ENCODE measurements at places on chromosomes 5 and 9. TPM values are rescaled to one million over a fixed set of nuclear protein-coding genes. Genes with fewer than 3 reads are reported as not detected.
A peak's percentile ranks its signal among the peaks of the same experiment; 100 is the strongest.

Gene ADAMTS2
- not detected for total RNA-seq

- H3K27me3 ChIP-seq: no peaks in the 10 kb centered on the region
- H3K27ac ChIP-seq: no peak overlapping the region
- H3K4me1 ChIP-seq: no peaks in the 10 kb centered on the region
- no peaks in the 10 kb centered on the region for H3K36me3 ChIP-seq
- H3K4me3 ChIP-seq: no peak overlapping the region
Observed at GRCh38 chr9:10071579-10071978, 541.2 kb downstream of the PTPRD start.

Gene TAF11L10
- total RNA-seq: not detected

DNA sequence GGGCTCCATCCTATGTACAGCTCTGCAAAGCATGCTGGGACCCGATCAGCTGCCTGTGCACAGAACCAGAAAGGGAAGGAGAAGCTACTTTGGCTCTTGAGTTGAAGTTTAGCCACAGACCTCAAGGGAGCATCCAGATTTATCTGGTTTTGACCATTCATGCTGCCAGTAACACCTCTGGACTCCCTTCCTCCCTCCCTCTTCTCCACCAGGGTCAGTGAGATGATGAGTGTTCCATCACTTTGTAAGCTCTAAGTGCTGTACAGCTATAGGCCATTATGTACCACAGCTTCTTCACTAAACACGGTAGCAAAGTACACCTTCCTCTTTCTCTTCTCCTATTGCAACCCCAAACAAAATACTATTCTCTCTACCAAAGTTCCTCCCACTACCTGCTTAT is 77.9 kb downstream of the GLIS3 start:
- peaks cover 54% of the 10 kb centered on the region for H3K4me1 ChIP-seq
- H3K27me3 ChIP-seq: no peaks in the 10 kb centered on the region
- DNase-seq: no peak
- H3K4me3 ChIP-seq: no peak overlapping the region
- H3K27ac ChIP-seq: peak overlapping the region; percentile 44

- no peak overlapping the region for H3K27ac ChIP-seq
- DNase-seq: peak; percentile 60
- H3K4me3 ChIP-seq: no peak overlapping the region
- no peaks in the 10 kb centered on the region for H3K27me3 ChIP-seq
- H3K36me3 ChIP-seq: no peaks in the 10 kb centered on the region
- peaks cover 42% of the 10 kb centered on the region for H3K4me1 ChIP-seq
Observed at GRCh38 chr9:112558476-112558875, 71.8 kb downstream of the KIAA1958 start.

- DNase-seq: peak; percentile 79
- no peak overlapping the region for H3K4me3 ChIP-seq
- no peaks in the 10 kb centered on the region for H3K4me1 ChIP-seq
- H3K27me3 ChIP-seq: no peaks in the 10 kb centered on the region
Observed at GRCh38 chr5:146426853-146427618, 20.1 kb upstream of the TCERG1 start.

GRCh38 chr9:111661150-111661801 is at the start of gene GNG10:
Gene GNG10, plus strand, starts transcription at chr9:111661605. Its CDS starts 30 bp downstream, at chr9:111661635.
- peak within 1 kb of the TSS; percentile 83 for H3K4me3 ChIP-seq
- H3K27ac ChIP-seq: no peak within 1 kb of the TSS
- no peaks in the 10 kb centered on the region for H3K27me3 ChIP-seq
- peak; percentile 53 for DNase-seq

Gene SHOC1
- not detected for total RNA-seq

DNA sequence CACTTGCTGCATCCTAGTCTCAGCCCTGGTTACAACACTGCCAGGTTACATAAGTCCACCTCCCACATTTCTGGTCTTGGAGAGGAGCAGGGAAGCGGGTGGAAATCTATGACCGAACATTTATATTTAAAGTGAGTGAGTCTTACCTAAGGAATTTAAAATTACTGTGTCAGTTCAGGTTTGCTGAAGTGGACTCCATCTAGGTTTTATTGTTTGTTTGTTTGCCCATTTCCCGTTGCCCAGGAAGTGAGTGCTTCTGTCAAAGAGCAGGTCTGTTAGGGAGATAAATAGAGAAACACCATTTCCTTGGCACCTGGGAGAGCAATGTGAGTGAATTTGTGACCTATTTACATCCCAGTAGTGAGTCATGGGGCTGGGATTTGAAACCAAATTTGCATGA is 179.5 kb downstream of the KIF4B start:
- no peaks in the 10 kb centered on the region for H3K27me3 ChIP-seq
- DNase-seq: peak; percentile 2
- no peaks in the 10 kb centered on the region for H3K4me1 ChIP-seq
- H3K4me3 ChIP-seq: no peak overlapping the region
- H3K27ac ChIP-seq: no peak overlapping the region

DNA sequence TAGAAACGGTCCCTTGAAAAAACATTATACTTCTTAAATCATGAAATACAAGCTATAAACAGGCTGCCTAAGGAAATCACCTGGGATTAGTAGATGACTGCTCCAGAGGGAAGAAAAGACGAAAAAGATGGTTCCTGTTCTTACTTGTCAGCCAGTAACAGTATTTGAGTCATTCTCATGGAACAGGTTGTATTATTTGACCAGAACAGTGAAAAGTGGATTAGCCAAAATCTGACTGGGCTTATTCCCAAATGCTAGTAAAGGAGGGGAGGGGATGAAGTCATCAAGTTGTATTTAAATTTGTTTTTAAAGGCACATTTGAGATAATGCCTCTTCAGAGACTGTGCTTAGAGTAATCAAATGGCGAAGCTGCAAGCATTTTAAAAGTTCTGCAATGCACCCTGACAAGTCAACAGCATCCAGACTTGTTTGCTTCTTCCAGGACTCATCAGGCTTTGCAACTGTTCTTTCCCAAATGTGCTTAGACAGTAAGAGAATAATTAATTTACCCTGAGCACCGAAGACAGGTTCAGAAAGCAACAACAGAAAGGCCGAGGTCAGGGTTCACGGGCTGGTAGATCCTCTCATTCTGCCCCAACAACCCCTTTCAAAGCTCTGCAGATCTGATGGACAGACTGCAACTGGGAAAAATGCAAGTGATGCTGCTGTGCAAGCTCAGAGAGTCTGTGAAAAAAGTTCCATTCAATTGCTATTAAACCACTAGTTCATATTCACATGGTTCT is 800.6 kb downstream of the KCTD16 start:
- no peaks in the 10 kb centered on the region for H3K36me3 ChIP-seq
- no peak for DNase-seq
- H3K27me3 ChIP-seq: no peaks in the 10 kb centered on the region

Gene PCDHB3
- total RNA-seq: 0.58 TPM

Gene FOXD1
- 10.3 TPM for total RNA-seq

GRCh38 chr5:138606378-138607064 is 31.3 kb upstream of the HSPA9 start:
- peaks cover 13% of the 10 kb centered on the region for H3K4me1 ChIP-seq
- DNase-seq: no peak
- H3K27me3 ChIP-seq: no peaks in the 10 kb centered on the region
- no peak overlapping the region for H3K4me3 ChIP-seq

DNA sequence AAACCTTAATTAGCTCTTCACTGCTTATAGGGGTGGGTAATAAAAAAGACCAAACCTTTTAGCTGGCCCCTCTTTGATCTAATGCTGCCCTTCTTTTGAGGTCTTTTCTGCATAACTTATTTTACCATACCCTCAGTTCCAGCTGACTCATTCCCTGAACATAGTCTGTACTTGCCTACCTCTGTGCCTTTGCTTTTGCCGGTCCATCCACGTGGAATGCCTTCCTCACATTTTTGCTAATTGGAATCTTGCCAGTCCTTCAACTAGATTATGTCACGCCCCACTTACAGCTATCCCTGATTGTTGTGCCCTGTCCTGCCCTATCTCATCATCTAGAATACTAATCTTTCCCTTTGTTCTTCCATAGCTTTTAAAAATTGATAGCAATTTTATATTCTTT is 44.2 kb downstream of the FAF2 start:
- no peak overlapping the region for H3K4me3 ChIP-seq
- peak; percentile 24 for DNase-seq
- peaks cover 57% of the 10 kb centered on the region for H3K36me3 ChIP-seq
- H3K27me3 ChIP-seq: no peaks in the 10 kb centered on the region

Gene SV2C
- total RNA-seq: not detected

Gene SOX30
- not detected for total RNA-seq

- peaks cover 13% of the 10 kb centered on the region for H3K4me1 ChIP-seq
- no peak overlapping the region for H3K27ac ChIP-seq
Observed at GRCh38 chr5:34957857-34958690, 28.7 kb downstream of the DNAJC21 start.

Gene SLC36A2
- not detected for total RNA-seq

DNA sequence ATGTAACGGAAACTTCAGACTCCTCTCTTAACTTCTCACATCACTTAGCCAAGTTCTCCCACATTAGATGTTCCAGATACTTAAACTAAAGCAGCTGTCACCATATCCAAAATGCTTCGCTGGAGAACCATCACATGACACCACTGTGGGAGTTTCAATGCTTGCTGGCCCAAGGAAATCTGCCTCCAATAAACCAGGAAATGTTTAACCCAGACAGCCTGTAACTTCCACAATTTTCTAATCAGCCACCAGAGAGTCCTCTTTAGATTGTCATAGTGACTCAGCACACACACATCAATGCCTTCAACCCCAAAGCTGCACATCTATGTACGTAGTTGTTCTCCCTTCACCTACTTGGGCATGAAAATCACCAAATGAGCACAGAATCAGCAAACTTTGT is 118.7 kb downstream of the LPAR1 start:
- DNase-seq: peak; percentile 87
- H3K27ac ChIP-seq: peak overlapping the region; percentile 97
- no peaks in the 10 kb centered on the region for H3K27me3 ChIP-seq
- H3K4me3 ChIP-seq: no peak overlapping the region
- H3K4me1 ChIP-seq: peaks cover 87% of the 10 kb centered on the region
- peaks cover 29% of the 10 kb centered on the region for H3K36me3 ChIP-seq

Gene SPTAN1
- total RNA-seq: 251 TPM

Gene PRR16
- 2.4 TPM for total RNA-seq

GRCh38 chr9:89481538-89481915 is 16.4 kb downstream of the SEMA4D start:
- no peaks in the 10 kb centered on the region for H3K27me3 ChIP-seq
- H3K4me1 ChIP-seq: peaks cover 19% of the 10 kb centered on the region
- no peak overlapping the region for H3K4me3 ChIP-seq
- no peaks in the 10 kb centered on the region for H3K36me3 ChIP-seq
- no peak overlapping the region for H3K27ac ChIP-seq
- DNase-seq: no peak

- no peak overlapping the region for H3K4me3 ChIP-seq
- peak; percentile 80 for DNase-seq
- no peaks in the 10 kb centered on the region for H3K27me3 ChIP-seq
Observed at GRCh38 chr5:71932655-71933338, 174.5 kb upstream of the MAP1B start.

Gene PPP2R2B
- total RNA-seq: 2.4 TPM

Gene OBP2A
- not detected for total RNA-seq

DNA sequence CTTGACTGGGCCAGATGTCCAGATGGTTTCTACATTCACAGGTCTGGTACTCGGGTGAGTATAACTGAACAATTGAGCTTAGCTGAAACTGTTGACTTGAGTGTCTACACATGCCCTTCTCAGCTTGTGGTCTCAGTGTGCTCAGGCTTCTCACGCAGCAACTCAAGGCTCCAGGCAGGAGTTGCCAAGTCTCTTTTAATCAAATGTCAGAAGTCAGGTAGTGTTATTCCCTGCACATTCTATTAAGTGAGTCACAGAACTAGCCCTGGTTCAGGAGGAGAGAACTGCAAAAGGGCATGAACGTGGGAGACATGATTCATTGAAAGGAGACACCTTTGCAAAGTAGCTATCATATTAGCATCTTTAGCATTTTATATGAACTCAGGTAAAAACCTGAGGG is 199.3 kb upstream of the ACTBL2 start:
- H3K27ac ChIP-seq: peak overlapping the region; percentile 76
- H3K4me3 ChIP-seq: no peak overlapping the region
- H3K36me3 ChIP-seq: no peaks in the 10 kb centered on the region
- DNase-seq: peak; percentile 69
- H3K27me3 ChIP-seq: no peaks in the 10 kb centered on the region

DNA sequence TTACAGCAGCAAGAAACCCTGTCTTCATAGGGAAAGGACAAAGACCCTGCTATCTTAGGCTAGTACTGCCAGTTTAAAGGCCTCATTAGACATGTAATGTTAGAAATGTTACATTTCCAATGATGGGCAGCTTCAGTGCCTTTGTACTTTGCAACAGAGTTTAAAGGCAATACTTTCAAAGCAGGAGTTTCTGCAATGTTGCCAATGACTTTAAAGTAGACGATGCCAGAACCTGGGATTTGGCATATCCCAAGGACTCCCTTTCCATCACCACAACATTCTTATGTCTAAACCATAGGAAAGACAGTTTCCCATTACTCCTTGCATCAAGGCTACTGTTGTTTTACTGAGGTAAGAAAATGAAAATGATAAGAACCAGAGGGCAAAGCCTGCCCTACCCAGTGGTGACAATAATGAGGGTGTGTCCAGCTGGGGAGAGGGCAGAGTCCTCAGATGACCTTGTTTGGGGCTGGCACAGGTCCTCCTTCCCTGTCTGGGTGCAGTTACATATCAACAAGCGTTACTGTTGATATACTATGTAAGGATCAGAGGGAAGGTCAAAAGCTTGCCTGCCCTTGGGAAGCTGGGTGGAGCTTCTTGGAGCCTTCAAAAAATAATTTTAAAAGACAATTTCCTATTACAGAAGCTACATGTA is 27.5 kb upstream of the MLANA start:
- H3K4me3 ChIP-seq: no peak overlapping the region
- no peaks in the 10 kb centered on the region for H3K36me3 ChIP-seq
- H3K4me1 ChIP-seq: no peaks in the 10 kb centered on the region
- DNase-seq: no peak
- H3K27me3 ChIP-seq: no peaks in the 10 kb centered on the region

DNA sequence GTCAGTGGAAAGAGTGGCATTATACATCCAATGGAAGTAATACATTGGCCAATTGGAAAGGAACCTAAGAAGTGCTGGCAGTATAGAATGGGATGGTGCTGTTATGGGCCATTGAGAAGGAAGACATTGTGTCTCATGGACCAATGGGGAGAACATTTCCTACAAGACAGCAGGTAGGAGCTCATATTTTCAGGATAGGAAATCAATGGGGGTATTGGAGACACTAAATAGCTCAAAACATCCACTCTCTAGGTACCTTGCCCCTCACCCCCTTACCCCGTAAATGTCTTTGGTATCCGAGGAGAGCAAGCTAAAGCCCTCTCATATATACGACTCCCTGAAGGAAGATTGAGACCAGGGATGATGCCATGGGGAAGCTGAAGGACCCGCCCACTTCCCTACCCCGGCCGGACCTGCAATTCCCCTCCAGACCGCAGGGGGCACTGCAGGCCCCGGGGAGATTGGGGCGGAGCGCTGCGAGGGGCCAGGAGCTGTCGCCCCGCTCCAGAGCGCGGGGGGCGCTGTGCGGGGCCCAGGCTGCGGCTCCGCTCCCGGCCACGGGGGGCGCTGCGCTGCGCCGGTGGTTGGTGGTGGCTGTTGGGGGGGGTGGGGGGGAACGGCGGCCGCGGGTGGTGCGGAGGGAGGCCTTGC is at the start of gene KDM3B:
KDM3B (plus strand) TSS at position 615 of the 651 bp plus-strand sequence. CDS start 111 bp downstream, outside the sequence.
- H3K4me1 ChIP-seq: peaks cover 9% of the 10 kb centered on the region
- H3K4me3 ChIP-seq: peak within 1 kb of the TSS; percentile 93
- H3K27me3 ChIP-seq: no peaks in the 10 kb centered on the region

Gene ENTR1
- 38.3 TPM for total RNA-seq

- H3K27ac ChIP-seq: no peak overlapping the region
- H3K4me1 ChIP-seq: no peaks in the 10 kb centered on the region
- no peak overlapping the region for H3K4me3 ChIP-seq
- H3K27me3 ChIP-seq: no peaks in the 10 kb centered on the region
Observed at GRCh38 chr9:77305622-77306400, 128.5 kb downstream of the VPS13A start.

Gene IL12B
- total RNA-seq: not detected

All from PC-3 (cell line).